Pancreas (tissue), 10 donors: ENCODE measurements at places on chromosomes 1 and 21.

DNA sequence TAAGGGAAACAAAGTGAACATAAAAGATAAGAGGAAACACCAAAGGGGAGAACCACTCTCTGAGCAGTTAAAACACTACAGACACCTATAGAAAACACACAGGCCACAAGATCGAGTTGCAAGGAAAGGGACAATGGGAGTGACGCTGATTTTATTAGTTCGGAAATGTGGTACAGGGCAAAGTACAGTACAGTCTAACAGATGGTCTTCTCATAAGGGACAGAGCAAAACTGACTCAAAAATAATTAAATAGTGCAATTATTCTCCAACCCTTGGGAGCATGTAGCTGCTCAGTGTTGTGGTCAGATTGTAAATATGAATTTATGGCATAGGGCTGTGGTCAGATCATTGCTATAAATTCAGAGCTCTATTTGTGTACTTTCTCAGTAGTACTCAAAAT is 352.0 kb downstream of the USH2A start:
- no peak for DNase-seq

GRCh38 chr1:212901290-212901689 is 43.2 kb downstream of the FLVCR1 start:
- no peak for DNase-seq

DNA sequence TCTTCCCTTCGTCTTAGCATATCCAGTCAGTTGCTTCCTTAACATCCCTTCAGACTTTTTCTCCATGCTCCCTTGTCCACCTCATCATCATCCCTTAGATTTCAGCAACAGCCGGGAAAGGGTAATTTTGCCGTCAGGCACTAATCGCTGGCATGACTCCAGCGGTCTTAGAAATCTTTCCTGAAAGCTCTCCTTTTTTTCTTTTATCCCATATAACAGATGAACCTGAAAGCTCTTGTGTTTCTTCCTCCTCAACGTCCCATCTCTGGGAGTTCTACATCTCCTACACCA is 10.4 kb upstream of the BOLA1 start:
- peak; percentile 55 for DNase-seq

DNA sequence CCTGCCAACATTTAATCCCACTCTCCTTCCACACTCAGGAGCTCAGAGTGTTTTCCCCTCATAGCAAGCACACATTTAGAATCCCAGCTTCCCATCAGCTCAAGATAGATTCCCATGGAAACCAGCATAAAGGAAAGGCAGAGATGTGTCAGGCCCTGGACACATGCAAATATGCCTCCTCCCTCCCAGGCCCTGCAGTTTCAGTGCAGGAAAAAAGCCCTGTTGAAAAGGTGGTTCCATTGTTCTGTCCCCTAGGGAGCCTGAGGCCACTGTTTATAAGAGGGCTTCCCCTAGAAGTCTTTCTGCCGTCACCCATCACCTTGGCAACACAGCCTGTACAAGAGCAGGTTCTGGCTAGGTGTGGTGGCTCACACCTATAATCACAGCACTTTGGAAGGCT is 3.6 kb downstream of the CACNA1S start:
- DNase-seq, result no peak

GRCh38 chr1:175794586-175794985 is 51.2 kb upstream of the TNR start:
- DNase-seq, result no peak

- peak; percentile 60 for DNase-seq
Observed at GRCh38 chr1:31434101-31434871, 21.3 kb downstream of the SERINC2 start.
